Activated CD4-positive, alpha-beta memory T cell treated with anti-CD3 and anti-CD28 coated beads for 36 hours (primary cell): ENCODE measurements at places on chromosomes 2 and 18. TPM values are rescaled to one million over a fixed set of nuclear protein-coding genes. Genes with fewer than 3 reads are reported as not detected.

GRCh38 chr2:224841910-224842309, 125.7 kb upstream of the CCDC195 start:
- no peak overlapping the region for H3K27ac ChIP-seq
- H3K27me3 ChIP-seq: no peaks in the 10 kb centered on the region
- peaks cover 5% of the 10 kb centered on the region for H3K4me1 ChIP-seq
- peaks cover 77% of the 10 kb centered on the region for H3K36me3 ChIP-seq
- no peak for DNase-seq
- no peak overlapping the region for H3K4me3 ChIP-seq

GRCh38 chr2:120912101-120912985, 176.7 kb downstream of the GLI2 start:
- no peaks in the 10 kb centered on the region for H3K4me1 ChIP-seq
- no peak overlapping the region for H3K27ac ChIP-seq
- no peaks in the 10 kb centered on the region for H3K27me3 ChIP-seq
- no peak for DNase-seq
- no peak overlapping the region for H3K4me3 ChIP-seq
- H3K36me3 ChIP-seq: no peaks in the 10 kb centered on the region

GRCh38 chr2:26457251-26457666, 20.7 kb downstream of the OTOF start:
- H3K27me3 ChIP-seq: no peaks in the 10 kb centered on the region
- H3K4me3 ChIP-seq: no peak overlapping the region
- H3K4me1 ChIP-seq: no peaks in the 10 kb centered on the region

DNA sequence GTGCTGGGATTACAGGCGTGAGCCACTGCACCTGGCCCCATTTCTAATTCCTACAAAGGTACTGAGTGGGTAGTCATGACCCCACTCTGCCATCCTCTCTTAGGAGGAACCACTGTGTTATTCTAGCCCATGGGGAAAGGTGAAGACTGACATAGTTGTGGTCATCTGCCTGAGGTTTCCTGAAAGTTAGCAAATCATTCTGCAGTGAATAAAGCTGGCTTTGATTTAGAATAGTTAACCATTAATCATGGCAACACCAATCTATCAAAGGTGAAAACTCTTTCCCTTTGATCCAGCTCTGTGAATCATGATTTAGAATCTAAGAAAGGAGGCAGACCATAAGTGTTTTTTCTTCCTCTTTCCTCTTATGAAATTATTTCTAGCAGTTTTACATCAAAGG, 50.8 kb downstream of the SUMO1 start:
- no peak overlapping the region for H3K27ac ChIP-seq
- no peak for DNase-seq
- H3K27me3 ChIP-seq: peaks cover 8% of the 10 kb centered on the region
- H3K4me3 ChIP-seq: no peak overlapping the region
- no peaks in the 10 kb centered on the region for H3K4me1 ChIP-seq
- H3K36me3 ChIP-seq: no peaks in the 10 kb centered on the region

SERPINB7 gene
- total RNA-seq: not detected
